ENCODE measurements at places on chromosomes 6 and 20.

GRCh38 chr6:50936277-50936681 is 117.6 kb downstream of the TFAP2B start:
- DNase-seq = no peak

- DNase-seq = no peak
These were observed 136.4 kb downstream of the OR2B2 start for GRCh38 chr6:27775796-27776184.

GRCh38 chr6:19033683-19034082 is 646.5 kb downstream of the RNF144B start:
- DNase-seq = no peak

GRCh38 chr6:89260832-89261231 is 43.7 kb upstream of the GABRR1 start:
- DNase-seq = no peak

- no peak for DNase-seq
These were observed 16.8 kb upstream of the ARFGEF2 start for GRCh38 chr20:48904566-48905296.

- DNase-seq = no peak
These were observed 64.5 kb upstream of the ENPP5 start for GRCh38 chr6:46235242-46235641.

- no peak for DNase-seq
These were observed 98.2 kb upstream of the DTNBP1 start for GRCh38 chr6:15761045-15761502.

- DNase-seq = no peak
These were observed 49.8 kb downstream of the CPXM1 start for GRCh38 chr20:2750491-2751251.

- no peak for DNase-seq
These were observed 60.8 kb downstream of the TTI1 start for GRCh38 chr20:37972256-37973058.

- DNase-seq = no peak
These were observed 65.8 kb downstream of the E2F3 start for GRCh38 chr6:20467437-20467836.

DNA sequence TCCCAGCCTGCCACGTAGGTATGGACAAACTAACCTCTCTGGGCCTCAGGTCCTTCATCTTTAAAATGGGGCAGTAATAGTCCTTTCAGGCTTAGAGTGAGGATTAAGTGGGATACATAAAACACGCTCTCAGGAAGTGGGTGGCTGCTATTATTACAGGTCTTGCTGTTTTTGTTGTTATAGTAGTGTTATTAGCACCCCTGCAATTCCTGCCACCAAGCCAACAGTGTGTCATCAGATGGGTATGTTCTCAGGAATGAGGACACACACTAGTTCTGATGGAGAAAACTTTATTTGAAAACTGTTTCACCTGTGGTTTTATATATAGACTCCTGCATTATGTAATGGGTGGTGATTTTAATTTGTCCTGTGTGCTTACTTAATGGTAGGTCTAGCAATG is 131.7 kb downstream of the LRRC1 start:
- no peak for DNase-seq

DNA sequence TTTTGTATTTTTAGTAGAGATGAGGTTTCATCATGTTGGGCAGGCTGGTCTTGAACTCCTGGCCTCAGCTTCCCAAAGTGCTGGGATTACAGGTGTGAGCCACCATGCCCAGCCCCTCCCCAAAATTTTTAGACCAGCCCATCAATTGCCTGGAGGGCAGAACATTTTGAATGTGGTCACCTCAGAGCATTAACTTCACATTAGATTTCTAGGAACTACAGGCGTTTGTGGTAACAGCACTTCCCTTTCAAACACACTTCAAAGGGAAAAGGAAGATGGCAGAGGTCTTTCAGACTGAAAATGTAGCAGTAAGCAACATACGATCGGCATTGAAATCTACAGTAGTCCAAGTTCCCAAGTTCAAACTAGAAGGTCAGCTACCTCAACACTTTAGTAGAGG is 12.3 kb upstream of the SLA2 start:
- DNase-seq = no peak

DNA sequence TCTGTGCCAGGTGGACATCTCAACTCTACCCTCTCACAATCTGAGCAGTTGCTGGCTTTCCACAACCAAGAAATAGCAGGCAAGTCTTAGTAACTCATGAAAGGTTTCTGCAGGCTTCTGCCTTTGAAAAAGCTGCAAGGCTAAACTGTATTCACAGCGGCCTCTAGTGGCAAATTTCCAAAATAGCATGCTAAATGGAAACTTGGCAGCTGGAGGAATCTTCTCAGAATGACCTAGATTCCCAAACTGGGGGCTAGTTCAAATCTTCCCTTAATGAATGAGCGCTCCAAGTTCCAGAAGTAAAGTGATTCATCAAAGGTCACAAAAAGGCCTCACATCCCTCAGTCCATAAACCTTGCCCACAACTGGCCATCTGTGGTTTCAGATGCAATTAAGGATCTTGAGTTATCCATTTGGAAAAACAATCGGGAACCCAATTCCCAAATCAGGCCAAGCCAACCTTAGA is 11.9 kb upstream of the CPNE5 start:
- DNase-seq = peak; percentile 59

DNA sequence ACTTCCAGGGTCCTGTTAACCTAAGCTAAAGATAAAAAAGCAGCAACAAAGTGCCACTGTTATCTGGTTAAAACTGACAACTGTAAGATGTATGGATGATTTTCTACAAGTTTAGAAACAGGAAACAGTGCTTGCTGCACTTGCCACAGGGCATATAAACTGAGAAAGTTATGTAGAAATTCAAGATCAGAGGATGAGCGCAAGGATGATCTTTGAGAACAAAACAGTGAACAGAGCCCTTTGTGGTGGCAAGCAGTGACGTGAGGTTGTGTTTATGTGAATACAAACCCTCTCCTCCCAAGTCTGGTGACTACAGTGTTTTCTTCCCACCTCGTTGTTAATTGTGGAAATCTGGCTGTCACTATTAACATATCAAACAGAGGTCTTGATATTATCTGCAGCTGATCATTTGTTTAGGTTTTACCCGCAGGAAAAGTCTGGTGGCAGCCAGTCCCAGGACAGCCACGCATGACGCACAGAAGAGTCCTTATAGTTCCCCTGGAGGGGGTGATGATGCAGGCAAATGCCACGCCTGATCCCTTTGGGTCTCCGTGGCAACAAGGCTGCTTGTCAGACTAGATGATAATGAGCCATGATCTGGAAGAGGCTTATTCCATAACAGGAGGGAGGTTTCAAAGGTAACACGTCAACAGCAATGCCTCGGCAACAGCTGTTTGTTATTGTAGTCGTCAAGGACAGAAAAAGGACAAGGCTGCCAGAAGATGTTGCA is 43.1 kb upstream of the TNFAIP3 start:
- no peak for DNase-seq

GRCh38 chr20:43542161-43542560 is 16.7 kb upstream of the SGK2 start:
- DNase-seq = no peak

DNA sequence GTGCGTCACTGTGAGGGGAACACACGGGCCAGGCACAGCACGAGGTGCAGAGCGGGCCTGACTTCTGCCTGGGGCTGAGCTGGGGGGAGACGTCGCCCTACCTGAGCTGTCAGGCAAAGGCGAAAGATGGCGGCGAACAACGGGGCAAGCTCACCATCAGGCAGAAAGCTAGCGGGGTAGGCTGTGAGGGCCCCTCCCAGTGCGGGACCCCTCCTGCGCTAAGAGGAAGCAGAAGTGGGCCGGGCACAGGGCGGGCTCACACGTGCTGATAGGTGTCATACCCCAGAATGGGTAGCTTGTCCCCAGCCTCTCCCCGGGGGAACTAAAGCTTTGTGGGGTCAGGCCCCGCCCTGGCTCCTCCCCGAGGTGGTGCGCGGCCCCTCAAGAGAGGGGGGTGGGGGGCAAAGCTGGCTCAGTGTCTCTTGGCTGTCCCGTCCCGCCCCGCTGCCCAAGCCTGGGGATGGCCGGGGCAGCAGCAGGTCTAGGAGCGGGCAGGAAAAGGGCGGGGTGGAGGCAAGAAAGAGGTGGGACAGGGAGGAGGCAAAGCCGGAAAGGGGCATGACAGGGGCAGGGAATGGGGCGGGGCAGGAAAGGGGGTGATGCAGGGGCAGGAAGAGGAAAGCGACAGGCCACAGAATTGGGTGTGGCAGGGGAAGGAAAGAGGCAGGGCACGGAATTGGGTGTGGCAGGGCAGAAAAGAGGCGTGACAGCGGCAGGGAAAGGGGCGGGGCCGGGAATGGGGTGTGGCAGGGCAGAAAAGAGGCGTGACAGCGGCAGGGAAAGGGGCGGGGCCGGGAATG is 14.7 kb downstream of the UCKL1 start:
- no peak for DNase-seq

DNA sequence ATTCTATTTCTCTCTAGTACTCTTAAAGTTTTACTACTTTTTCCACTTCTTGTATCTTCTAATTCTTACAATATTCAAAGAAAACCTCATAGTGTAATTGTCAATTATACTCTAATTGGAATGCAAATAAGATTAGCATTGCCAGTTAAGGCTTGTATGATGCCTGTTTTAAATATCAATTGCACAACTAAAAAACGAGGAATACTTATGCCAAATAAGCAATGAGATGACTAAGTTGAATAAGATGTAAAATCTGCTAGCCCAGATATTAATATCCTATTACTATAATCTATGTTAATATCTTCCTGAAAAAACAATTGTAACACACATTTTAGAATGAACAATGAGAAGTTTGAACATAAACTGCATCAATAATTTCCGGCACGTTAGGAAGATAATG is 13.3 kb upstream of the AKAP7 start:
- DNase-seq = no peak

GRCh38 chr20:5046656-5047339 is 45.5 kb upstream of the SLC23A2 start:
- no peak for DNase-seq

DNA sequence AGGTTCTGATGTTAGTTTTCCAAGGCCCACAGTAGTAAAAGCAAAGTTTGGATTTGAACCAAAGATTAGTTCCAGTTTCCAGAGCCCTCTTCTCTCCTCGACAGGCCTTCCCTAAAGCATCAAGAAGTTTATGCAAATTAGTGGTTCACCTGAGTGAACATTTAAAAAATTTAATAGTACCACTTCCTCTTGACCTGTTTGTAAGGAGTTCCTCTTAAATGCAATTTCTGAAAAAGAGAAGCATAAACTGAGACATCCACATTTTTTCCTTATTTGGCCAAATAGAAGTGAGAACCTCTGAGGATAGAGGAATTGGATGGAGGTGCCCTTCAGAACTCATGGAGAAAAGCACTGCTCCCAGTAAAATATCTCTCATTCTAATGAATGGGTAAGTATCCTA is 1.2 kb upstream of the DSE start:
- DNase-seq = no peak

DNA sequence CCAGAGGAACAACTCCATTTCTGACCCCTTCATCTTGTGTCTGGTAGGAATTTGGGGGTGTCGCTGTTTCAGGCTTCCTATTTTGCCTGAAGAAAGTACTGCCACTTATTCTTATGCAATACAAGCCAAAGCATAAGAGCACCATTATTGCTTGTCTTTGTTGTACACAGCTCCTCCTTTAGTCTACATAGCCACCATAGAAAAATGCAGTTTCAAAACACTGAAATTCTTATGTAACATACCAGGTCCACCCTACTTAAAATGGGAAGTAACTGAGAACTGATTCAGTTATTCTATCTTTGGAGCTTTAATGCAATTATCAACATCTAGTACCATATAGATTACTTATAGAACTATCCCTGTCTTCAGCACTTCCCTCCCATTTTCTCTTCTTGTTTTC is 255.5 kb downstream of the ARHGAP18 start:
- no peak for DNase-seq

DNA sequence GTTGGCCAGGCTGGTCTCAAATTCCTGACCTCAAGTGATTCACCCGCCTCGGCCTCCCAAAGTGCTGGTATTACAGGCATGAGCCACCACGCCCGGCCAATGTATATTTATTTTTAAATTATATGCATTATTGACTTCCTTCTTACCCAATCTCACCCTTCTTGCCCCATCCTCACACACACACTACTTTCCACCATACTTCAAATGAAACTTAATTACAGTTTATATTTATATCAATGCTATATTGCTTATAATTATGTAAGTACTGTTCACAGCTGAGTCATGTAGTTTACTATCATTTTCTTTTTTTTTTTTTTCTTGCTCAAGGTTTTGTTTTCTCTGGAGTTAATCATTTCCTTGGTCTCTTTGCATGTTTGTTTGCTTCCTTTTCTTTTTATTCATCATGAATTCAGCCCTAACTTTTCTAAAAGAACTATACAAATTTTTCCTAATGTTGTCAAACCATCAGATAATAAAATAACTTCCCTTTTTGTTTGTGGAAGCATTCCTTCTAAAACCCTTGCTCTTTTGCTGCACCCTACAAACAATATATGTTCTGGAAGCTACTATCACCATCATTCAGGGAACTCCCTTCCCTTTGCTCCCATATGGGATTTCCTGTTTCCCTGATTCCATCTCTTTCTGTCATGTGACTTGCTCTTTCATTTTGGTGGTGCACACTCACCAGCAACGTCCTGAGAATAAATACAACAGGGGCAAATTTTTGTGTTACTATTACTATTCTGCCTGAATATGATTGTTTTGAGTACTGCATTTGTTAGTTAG is 201.7 kb upstream of the SASH1 start:
- DNase-seq = no peak

DNA sequence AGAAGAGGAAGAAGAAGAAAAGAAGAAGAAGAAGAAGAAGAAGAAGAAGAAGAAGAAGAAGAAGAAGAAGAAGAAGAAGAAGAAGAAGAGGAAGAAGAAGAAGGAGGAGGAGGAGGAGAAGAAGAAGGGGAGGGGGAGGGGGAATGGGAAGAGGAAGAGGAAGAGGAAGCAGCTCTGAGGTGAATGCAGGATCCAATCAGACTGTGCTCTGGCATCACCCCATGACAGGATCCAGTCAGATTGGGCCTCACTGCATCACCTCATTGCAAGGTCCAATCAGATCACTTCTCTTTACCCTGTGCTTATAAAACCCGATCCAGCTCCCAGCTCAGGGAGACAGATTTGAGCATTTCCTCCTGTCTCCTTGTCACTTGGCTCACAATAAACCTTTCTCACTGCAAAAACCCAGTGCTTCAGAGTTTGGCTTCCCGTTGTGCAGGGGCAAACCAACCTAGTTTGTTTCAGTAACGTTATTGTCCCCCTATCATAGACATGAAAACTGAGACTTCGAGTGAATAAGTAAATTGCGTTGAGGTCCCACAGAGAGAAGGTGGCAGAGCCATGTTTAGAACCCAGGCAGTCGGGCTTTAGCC is 28.6 kb upstream of the YWHAB start:
- DNase-seq = no peak

Measured in hypothalamus (tissue), 51 donors.